ENCODE measurements at places on chromosomes 2 and 18. TPM values are rescaled to one million over a fixed set of nuclear protein-coding genes. Genes with fewer than 3 reads are reported as not detected.
A peak's percentile ranks its signal among the peaks of the same experiment; 100 is the strongest.

GRCh38 chr2:6975988-6976387 is 58.8 kb downstream of the RNF144A start:
- no peak for DNase-seq

DNA sequence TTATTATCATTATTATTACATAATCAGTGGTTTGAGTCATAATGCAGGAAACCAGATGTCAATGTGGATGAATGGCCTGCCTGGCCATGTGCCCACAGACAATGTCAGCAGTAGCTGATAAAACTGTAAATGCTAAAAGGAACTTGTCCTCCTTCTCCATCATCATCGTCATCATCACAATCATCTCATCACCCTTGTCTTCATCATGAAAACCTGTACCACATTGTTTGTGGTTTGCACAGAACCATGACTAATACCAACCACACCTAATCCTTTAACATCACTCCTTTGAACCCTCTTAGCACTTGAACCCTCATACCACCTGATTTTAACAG is 96.0 kb downstream of the HNMT start:
- DNase-seq: no peak

GRCh38 chr2:160411167-160411566 is 82.4 kb downstream of the RBMS1 start:
- DNase-seq: no peak

The LRRC30 gene
- total RNA-seq: not detected

- DNase-seq: no peak
Observed at GRCh38 chr2:10300997-10301940, 1.4 kb upstream of the HPCAL1 start.

DNA sequence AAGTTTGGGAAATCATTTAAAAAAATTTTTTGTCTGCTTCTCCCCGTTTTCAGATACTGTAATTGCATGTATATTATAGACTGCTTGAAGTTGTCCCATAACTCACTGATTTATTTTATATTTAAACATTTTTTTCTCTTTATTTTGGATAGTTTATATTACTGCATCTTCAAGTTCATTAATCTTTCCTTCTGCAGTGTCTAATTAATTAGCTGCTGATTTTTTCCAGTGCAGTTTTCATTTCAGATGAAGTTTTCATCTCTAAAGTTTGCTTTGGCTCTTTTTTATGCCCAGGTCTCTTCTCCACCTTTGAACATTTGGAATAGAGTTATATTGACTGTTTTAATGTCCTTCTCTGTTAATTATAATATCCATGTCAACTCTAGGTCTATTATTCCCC is 9.3 kb downstream of the CLIP4 start:
- DNase-seq: no peak

GRCh38 chr2:8643250-8643995 is 38.4 kb upstream of the ID2 start:
- DNase-seq: no peak

The CAPN14 gene
- total RNA-seq: 0.13 TPM

DNA sequence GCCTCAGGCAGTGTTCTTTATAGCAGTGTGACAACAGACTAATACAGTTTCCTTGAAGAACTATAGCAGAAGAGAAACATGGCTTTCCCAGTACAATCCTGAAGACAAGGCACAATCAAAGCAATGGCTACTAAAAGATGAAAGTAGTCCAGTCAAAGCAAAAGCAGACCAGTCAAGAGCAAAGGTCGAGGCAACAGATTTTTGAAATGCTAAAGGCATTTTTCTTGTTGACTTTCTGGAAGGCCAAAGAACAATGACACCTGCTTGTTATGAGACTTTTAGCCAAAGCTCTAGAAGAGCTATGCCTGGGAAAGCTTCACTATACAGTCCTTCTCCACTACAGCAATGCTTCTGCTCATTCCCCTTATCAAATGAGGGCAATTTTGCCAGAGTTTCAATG is 269.9 kb downstream of the EXOC6B start:
- DNase-seq: no peak

DNA sequence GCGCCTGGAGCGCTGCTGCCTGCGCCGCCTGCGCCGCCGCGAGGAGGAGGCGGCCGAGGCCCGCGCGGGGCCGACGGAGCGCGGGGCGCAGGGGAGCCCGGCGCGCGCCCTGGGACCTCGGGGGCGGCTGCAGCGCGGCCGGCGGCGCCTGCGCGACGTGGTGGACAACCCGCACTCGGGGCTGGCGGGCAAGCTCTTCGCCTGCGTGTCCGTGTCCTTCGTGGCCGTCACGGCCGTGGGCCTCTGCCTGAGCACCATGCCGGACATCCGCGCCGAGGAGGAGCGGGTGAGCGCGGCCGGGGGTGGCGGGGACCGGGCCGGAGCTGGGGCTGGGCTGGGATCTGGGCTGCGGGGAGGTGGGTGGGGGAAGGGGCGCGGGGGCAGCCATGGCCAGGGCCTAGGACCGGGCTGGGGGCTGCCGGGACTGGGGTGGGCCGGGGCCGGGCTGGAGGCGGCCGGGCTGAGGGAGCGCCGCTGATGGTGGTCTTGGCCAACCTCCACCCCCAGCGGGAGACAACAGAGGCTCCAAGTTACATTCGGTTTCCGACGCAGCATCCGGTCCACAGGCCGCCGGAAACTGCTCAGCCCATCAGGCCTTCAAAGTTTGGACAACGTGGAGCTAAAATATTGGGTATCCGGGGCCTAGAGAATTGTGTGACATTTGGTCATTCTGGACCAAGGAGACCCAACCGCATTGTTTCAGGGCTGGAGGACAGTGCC is 66.4 kb downstream of the KCNG2 start:
- DNase-seq: no peak

- DNase-seq: no peak
Observed at GRCh38 chr2:109295070-109295780, 166.2 kb downstream of the SH3RF3 start.

The PNO1 gene
- 11.4 TPM for total RNA-seq

The CD8B2 gene
- total RNA-seq: 0.05 TPM

DNA sequence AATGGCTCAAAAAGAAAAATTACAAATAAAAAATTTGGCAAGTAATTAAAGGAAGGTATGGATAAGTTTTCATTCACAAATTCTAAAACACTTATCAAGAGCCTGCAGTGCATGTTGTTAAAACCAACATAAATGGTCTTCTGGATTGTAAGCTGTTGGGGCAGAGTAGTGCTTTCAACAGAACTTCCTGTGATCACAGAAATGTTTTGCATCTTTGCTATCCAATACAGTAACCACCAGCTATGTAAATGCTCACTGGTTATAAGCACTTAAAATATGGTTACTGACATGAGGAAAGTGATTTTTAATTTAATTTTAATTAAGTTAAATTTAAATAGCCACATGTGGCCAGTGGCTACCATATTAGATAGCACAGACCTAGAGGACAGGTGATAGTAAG is 133.1 kb downstream of the NBAS start:
- DNase-seq: no peak

GRCh38 chr2:41768310-41768709 is 279.5 kb upstream of the PKDCC start:
- peak; percentile 8 for DNase-seq

GRCh38 chr2:183729380-183729779 is 605.1 kb downstream of the NUP35 start:
- no peak for DNase-seq

GRCh38 chr2:105496271-105496670 is 97.4 kb upstream of the FHL2 start:
- DNase-seq: no peak

DNA sequence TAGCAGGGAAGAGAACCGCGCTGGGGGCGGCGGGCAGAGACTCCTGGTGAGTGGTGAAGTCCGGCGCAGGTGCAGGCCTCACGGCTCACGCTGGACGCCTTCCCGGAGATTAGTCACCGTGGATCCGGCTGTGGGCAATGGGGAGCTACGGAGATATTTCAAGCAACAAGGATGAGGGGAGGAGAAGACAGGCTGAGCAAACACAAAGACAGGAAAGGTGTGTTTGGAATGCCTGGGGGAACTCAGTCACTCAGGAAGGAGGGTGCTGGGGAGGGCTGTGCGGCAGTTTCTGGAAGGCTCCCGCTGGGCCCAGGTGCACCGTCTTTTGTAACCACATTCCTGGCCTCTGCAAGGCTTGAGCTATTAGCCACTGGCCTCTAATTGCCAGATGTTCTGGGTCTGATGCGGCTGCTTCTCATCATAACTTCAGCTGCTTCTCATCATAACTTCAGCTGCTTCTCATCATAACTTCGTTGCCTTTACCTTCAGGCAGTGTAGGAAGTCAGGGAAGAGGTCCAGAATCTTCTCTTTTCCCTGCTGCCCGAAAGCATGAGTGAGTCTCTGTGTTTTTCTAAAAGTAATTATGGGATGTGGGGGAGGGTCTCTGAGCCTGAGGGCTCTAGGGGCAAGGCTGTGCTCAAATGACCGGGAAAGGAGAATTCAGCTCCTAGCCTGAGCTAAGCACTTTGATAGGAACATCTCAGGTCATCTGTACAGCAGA is 118.9 kb downstream of the PXDN start:
- peak; percentile 34 for DNase-seq

- no peak for DNase-seq
Observed at GRCh38 chr2:173922760-173923159, 42.4 kb downstream of the SP3 start.

DNA sequence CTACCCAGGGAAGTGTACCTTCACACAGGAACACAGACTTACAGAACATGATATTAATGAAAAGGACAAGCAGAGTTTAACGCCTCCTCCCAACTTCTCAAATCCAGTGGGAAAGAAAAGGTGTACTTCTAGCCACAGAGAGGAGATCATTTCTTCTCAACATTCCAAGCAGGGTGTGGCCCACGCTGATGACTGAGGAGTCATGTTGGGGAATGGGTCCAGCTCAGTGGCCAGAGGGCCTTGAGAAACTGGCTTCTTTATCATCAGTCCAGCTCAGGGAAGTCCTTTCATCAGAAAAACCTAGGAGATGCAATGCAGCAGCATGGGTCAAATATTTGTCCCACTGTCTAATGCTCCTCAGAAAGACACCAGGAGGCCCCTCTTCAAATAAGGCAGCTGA is 63.0 kb downstream of the RBM43 start:
- DNase-seq: no peak

DNA sequence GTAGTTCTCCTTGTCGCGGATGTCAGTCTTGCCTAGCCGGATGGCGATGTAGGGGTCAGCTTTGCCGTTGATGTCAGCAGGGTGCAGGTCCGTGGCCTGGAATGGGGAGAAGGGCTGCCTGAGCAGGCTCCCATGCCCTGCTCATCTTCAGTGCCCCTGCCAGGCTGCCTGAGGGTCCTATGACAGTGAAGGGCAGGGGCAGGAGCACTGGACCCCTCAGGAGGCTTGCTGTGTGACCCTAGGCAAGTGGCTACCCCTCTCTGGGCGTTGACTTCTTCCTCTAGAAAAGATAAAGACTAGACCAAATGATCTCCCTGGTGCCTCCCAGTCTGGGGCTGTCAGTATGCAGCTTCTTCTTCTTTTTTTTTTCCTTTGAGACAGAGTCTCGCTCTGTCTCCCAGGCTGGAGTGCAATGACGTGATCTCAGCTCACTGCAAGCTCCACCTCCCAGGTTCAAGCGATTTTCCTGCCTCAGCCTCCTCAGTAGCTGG is 11.9 kb downstream of the OTOF start:
- DNase-seq: no peak

The SCG2 gene
- total RNA-seq: 0.23 TPM

DNA sequence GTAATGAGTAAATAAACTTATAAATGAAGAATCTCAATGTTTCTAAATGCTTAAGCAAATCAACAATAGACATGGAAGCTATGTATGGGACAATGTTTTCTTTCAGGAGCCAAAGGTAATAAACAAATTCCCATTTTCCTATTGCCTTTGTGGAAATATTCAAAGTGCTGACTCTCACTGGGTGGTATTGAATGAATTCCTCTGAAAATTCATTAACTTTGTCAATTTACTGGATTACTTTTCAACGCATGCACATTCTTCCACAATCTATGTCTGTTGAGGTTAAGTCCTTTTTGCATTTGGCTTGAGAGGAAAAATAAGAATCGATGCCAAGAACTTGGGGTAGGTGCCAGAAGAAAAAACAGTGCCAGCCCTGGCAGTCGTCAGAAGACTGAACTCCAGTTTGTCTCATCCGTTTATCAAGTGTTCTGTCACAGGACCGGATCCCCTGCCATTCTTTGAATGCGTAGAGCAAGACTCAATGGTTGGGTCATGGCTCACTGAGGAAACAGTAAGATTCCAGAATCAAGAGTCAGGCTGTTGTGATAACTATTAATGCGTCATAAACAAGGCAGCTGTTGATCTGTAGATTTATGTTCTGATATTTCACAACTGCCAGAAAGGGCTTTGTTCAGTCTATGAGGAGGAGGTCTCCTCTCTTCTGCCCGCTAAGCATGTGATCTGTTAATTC is 133.3 kb downstream of the GFPT1 start:
- no peak for DNase-seq

The MYO5B gene
- total RNA-seq: 1.5 TPM

GRCh38 chr18:45686891-45687611 is 36.9 kb upstream of the SLC14A1 start:
- DNase-seq: no peak

The CNTNAP5 gene
- total RNA-seq: 5.0 TPM

The MLPH gene
- 0.36 TPM for total RNA-seq

DNA sequence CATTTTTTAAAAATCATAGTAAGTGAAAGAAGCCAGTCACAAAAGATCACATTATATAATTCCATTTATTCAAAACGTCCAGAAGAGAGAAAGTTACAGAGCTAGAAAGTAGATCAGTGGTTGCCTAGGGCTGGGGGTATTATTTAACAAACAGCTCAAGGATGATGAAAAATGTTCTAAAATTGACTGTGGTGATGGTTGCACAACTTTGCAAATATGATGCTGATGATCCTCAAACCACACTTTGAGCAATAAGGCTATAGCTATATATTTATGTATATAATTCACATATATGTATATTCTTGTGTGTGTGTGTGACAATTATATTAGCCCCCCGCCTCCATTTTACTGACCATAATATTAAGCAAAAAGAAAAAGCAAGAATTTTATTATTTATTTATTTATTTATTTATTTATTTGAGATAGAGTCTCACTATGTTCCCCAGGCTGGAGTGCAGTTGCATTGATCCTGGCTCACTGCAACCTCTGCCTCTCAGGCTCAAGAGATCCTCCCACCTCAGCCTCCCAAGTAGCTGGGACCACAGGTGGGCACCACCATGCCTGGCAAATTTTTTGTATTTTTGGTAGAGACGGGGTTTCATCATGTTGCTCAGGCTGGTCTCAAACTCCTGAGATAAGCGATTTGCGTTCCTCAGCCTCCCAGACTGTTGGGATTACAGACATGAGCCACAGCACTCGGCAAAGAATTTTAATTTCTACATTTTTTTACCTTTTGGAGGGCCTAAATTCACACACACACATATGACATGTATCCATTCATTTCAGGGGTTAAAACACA is 1.9 kb downstream of the WDR12 start:
- no peak for DNase-seq

The FIGN gene
- total RNA-seq: 14.0 TPM

DNA sequence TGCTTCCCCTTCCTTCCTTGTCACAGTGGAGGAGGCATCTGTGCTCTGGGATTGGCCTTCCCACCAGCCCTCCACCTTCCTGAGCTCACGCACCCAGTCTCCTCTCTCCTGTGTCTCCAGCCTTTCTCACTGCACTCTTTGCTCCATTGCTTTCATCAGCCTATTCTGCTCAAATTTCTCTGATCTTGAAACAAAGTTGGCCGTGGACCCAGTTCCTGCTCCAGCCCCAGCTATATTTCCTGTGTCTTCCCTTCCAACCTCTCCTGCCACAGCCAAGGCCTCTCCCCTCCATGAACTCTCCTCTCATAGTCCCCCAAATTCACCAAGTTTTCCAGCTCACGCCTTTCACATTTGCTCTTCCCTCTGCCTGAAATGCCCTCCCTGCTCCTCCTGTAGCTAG is 226.6 kb upstream of the AGAP1 start:
- no peak for DNase-seq

The SLC14A1 gene
- total RNA-seq: 0.36 TPM

All from endothelial cell (in vitro differentiated cells).